ENCODE measurements at places on chromosomes 4 and X. TPM values are rescaled to one million over a fixed set of nuclear protein-coding genes. Genes with fewer than 3 reads are reported as not detected.

DNA sequence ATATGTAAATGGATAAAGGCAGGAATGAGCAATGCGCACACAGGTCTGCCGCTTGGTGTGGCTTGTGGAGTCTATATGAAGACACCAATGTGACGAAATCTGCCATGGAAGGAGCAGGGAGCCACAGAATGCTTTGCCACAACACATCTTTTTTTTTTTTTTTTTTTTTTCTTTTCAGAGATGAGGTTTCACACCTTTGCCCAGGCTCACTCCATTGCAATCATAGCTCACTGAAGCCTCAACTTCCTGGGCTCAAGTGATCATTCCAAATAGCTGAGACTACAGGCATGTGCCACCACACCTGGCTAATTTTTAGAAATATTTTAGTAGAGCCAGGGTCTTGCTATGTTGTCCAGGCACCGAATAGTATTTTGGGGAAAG, 17.4 kb upstream of the SLC34A2 start:
- no peak overlapping the region for H3K4me3 ChIP-seq

DNA sequence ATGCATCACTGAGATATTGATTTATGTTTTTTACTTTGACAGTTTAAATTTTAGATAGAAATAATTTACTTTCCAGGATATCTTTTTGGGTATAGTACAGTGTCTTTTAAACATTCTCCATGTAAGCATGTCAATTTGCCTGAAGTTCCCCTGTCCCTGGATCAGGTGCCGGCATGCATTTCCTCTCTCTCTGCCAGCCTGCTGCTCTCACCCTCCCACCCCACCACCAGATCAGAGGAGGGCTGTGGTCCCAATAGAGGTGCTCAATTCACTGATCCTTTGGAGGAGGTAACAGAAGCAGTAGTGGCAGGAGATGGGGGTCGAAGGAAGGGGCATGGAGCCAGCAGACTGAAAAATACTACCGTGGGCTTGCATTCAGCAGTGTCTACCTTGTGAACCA, 28.3 kb upstream of the DSPP start:
- no peaks in the 10 kb centered on the region for H3K27me3 ChIP-seq
- DNase-seq, result no peak
- H3K4me3 ChIP-seq, result no peak overlapping the region
- no peaks in the 10 kb centered on the region for H3K4me1 ChIP-seq
- no peak overlapping the region for H3K27ac ChIP-seq
- no peaks in the 10 kb centered on the region for H3K36me3 ChIP-seq

GRCh38 chr4:17250591-17250990, 261.3 kb downstream of the QDPR start:
- H3K4me3 ChIP-seq, result no peak overlapping the region
- no peaks in the 10 kb centered on the region for H3K27me3 ChIP-seq
- H3K4me1 ChIP-seq, result no peaks in the 10 kb centered on the region
- H3K27ac ChIP-seq, result no peak overlapping the region

DNA sequence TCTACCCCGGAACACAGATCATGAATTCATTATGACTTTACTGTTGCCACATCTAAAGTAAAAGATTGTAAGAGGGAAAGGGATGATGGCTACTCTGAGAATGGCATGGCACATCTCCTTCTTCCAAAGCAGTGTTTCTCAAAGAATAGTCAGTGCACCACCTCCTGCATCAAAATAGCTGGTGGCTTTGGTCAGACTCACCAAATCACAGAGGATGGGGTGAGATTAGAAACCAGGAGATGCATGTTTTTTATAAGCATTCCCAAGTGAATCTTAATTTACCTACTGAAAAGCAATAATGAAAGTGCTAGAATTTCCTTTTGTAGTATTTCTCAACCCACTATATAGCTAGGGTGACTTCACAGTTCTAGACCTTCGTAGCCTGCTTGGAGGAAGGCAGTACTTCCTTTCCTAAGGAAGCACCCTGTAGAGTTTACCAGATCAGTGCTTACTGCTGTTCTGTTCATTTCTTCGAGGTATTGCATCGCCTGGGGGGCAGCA, 340.8 kb upstream of the KLF3 start:
- no peak overlapping the region for H3K27ac ChIP-seq
- no peaks in the 10 kb centered on the region for H3K27me3 ChIP-seq
- no peak for DNase-seq

GRCh38 chr4:5378002-5378401, 326.7 kb downstream of the STK32B start:
- DNase-seq, result no peak
- H3K4me1 ChIP-seq, result no peaks in the 10 kb centered on the region
- no peaks in the 10 kb centered on the region for H3K36me3 ChIP-seq
- H3K27ac ChIP-seq, result no peak overlapping the region

GRCh38 chr4:73275318-73275654, 16.7 kb upstream of the ANKRD17 start:
- DNase-seq, result no peak
- no peaks in the 10 kb centered on the region for H3K27me3 ChIP-seq
- H3K4me3 ChIP-seq, result no peak overlapping the region
- no peaks in the 10 kb centered on the region for H3K4me1 ChIP-seq
- no peak overlapping the region for H3K27ac ChIP-seq

DNA sequence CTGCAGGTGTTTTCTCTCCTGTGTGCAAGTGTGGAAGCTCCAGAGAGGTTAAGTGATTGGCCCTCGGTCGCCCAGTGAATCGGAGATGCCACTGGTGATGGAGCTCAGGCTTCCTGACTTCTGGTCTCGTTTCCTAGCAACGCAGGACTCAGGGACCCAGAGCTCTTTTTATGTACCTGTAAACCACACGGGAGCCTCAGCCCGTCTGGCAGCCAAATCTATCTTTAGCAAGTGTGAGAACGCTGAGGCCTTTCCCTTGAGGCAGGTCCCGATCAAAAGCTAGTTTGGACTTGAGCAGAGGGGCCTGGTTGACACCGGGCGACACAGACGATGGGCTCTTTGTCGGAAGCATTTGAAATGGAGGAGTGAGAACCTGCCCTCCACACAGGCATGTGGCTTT, 116.8 kb downstream of the SORCS2 start:
- no peak overlapping the region for H3K27ac ChIP-seq
- no peaks in the 10 kb centered on the region for H3K36me3 ChIP-seq
- no peaks in the 10 kb centered on the region for H3K4me1 ChIP-seq
- H3K27me3 ChIP-seq, result peaks cover 26% of the 10 kb centered on the region

DNA sequence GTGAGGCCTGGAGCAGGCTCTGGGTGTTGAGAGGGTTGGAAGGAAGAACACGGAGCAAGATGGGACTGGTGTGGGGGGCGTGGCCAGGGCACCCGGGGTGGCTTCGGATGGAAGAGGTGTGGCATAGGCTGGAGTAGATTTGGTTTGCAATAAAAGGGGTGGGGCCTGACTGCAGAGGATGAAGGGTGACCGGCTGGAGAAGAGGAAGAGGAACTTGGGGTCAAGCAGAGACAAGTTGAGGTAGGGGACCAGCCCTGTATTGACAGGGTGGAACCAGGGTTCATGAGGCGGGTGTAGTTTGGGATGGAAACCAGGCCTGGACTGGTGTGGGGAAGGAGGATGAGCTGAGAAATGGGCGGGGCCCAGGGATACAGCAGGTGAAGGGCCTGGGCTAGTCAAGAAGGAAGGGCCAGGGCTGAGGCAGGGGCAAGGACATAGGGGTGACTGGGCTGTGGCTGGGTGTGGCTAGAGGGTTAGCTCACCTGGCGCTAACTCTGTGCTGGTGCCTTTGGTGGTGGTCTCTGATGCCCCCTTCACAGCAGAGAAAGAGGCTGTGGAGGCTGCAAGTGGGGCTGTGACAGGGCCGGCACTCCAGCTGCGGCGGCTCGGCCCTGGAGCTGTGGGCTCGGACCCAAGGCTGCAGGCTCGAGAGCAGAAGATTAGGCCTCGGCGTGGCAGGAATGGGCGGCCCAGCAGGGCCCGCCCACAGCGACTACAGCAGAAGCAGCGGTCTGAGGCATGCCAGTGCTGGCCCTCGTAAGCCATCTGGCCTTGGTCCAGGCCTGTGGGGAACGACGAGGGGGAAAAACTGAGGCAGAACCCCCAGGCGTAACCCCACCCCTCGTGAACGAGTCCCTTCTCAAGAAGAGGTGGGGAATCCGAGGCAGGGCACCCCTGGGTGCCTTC, 5.0 kb downstream of the PLP2 start:
- H3K27me3 ChIP-seq, result no peaks in the 10 kb centered on the region
- peak overlapping the region; percentile 67 for H3K27ac ChIP-seq
- no peak overlapping the region for H3K4me3 ChIP-seq

DNA sequence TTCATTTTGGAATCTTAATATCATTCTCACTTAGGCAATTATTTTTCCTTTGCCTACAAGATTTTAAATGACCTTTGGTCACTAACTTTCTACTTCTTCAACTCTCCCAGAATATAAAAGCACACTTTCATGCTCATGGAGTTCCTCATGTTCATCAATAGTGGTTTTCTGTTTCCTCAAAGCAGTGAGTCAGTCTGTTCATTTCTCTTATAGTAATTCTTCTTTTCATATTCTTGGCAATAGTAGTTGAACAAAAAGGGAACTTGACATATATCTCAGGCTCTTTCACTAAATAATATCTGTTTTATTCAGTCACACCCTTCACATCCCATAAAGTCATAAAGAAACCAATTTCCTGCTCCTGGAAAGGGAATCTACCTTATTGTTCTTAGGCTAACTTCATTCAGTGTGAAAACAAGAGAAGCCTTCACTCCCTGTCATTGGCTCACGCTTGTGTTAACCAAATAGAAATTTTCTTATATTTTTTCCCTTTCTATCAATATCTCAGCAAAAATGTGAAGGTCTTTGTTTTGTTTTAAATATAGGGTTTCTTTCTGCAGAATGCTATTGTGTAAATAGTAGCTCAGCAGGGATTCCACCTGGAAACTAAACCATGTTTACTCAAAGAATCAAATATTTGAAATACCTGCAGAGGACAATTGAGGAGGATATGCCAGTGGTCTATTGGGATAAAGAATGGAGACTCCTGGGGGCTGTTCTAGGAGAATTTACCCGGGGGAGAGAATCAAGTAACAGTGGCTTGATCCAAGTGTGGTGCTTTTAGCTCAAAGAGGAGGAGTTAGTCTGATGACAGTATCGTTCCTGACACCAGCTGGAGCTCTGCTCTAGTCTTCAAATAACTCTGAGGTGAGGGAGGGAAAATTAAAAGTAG, 13.4 kb upstream of the TNIP3 start:
- no peaks in the 10 kb centered on the region for H3K27me3 ChIP-seq
- H3K4me1 ChIP-seq, result no peaks in the 10 kb centered on the region
- no peaks in the 10 kb centered on the region for H3K36me3 ChIP-seq

GRCh38 chr4:94410678-94411206, 41.0 kb upstream of the PDLIM5 start:
- no peaks in the 10 kb centered on the region for H3K36me3 ChIP-seq
- no peak for DNase-seq
- H3K4me3 ChIP-seq, result no peak overlapping the region
- peaks cover 24% of the 10 kb centered on the region for H3K4me1 ChIP-seq

GRCh38 chr4:37603070-37603468, 83.1 kb downstream of the RELL1 start:
- peak; percentile 87 for DNase-seq
- H3K27ac ChIP-seq, result no peak overlapping the region
- no peaks in the 10 kb centered on the region for H3K27me3 ChIP-seq

DNA sequence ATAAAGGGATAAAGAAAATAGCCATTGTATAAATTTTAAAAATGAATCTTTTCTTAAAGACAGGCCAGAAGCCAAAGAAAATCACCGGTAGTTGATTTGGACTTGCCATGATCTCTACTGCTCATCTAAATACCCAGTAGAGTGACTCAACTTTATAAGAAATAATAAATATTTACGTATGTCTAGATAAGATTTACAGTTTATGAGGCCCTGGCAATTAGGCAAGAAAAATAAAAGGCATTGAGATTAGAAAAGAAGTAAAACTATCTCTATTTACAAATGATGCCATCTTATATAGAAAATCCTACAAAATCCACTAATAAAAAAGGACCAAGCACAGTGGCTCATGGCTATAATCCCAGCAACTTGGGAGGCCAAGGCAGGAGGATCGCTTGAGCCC, 765.5 kb upstream of the HTR2C start:
- no peak overlapping the region for H3K27ac ChIP-seq
- no peaks in the 10 kb centered on the region for H3K27me3 ChIP-seq
- no peak overlapping the region for H3K4me3 ChIP-seq
- no peaks in the 10 kb centered on the region for H3K36me3 ChIP-seq

DNA sequence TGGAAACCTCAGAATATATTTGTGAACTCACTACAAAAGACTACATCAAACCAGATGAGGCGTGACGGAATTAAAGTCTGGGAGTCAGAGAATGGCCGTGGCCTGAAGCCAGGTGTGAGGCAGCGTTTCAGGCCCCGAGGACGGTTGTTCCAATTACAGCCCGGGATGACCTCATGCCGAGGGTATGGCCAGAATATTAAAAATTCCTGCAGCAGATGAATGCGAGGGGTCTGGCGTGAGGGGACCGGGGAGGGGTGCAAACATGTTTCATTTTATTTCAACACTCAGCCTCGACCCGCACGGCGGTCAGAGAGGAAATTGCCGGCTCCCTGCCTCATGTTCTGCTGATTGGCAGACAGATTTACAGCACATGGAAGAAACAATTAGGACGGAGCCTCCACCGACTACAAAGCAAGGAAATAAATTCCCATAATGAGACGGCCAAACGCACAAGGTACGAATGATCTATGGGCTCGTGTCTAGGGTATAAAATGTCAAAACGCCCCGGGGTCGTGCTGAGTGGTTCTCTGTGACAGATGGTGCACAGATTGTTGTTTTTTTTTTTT, 289.7 kb downstream of the SHOX start:
- H3K4me1 ChIP-seq, result no peaks in the 10 kb centered on the region
- no peak overlapping the region for H3K4me3 ChIP-seq
- no peak for DNase-seq
- no peak overlapping the region for H3K27ac ChIP-seq
- H3K36me3 ChIP-seq, result no peaks in the 10 kb centered on the region
- H3K27me3 ChIP-seq, result no peaks in the 10 kb centered on the region

DNA sequence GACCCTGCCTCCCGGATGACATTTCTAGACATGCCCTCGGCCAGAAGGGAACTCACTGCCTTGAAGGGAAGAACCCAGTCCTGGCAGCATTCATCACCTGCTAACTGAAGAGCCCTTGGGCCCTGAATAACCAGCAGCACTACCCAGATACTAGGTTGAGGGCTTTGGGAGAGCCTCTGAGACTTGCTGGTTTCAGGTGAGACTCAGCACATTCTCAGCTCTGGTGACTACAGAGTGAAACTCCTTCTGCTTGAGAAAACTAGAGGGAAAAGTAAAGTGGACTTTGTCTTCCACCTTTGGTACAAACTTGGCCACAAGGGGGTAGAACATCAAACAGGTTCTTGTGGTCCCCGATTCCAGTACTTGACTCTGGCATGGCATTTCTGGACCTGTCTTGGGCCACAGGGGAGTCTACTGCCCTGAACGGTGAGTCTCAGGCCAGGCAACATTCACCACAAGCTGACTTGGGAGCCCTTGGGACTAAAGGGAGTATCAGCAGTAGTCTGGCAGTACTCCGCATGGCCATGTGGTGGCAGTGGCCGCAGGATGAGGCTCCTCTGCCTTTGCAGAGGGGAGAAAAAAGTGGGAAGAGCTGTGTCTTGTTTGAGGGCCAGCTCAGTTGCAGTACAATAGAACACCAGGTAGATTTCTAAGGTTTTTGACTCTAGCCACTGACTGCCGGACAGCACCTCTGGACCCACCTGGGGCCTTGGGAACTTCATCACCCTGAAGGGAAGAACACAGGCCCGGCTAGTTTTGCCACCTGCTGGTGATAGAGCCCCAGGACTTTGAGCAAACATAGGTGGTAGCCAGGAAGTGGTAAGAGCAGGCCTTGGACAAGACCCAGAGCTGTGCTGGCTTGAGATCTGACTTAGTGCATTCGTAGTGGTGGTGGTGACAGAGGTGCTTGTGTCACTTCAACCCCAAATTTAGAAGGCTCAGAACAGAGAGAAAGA, 414.8 kb downstream of the OPHN1 start:
- H3K27me3 ChIP-seq, result no peaks in the 10 kb centered on the region
- peak; percentile 3 for DNase-seq
- no peak overlapping the region for H3K27ac ChIP-seq
- no peaks in the 10 kb centered on the region for H3K36me3 ChIP-seq
- no peak overlapping the region for H3K4me3 ChIP-seq
- H3K4me1 ChIP-seq, result no peaks in the 10 kb centered on the region

The ZRSR2 gene
- total RNA-seq, result 6.8 TPM

The CXCL1 gene
- total RNA-seq, result 56.0 TPM

The CPXCR1 gene
- total RNA-seq, result not detected

The NHSL2 gene
- total RNA-seq, result 6.4 TPM
